ENCODE measurements at places on chromosomes 6 and 20. TPM values are rescaled to one million over a fixed set of nuclear protein-coding genes. Genes with fewer than 3 reads are reported as not detected.

GRCh38 chr20:54668271-54669039, 193.1 kb downstream of the DOK5 start:
- peak; percentile 45 for DNase-seq

GRCh38 chr6:52416629-52417151, 3.5 kb upstream of the EFHC1 start:
- DNase-seq: peak; percentile 88

DNA sequence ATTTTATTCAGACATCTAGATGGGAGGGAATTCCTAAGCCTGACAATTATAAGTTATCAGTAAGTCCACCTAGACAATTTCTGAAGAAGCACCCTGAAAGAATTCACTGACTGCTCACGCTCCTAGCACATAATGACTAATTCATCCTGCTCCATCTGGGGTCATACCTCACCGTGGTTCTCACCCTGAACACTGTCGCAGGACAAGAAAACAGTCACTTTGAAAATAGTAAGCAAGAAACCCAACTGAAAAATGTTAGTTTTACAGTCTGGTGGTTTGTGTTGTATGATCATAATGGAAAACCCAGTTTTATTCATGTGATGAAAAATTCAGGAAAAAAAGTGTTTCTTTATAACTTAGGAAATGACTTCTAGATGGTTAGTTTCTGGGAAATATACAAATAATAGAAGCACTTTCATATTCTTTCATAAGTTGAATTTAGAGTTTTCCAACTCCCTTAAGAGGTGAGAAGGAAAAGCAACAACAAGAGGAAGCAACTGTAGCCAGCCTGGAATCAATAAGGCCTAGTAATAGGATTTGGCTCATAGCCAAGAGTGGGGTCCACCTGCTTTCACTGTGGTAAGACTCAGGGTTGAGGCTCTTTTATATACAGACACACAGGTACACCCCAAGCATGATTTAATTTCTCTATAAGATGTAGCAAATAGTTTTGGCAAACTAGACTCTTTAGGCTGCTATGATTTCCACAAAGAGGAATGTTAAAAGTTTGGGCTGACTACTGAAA, 94.1 kb downstream of the HIVEP2 start:
- no peak for DNase-seq

DNA sequence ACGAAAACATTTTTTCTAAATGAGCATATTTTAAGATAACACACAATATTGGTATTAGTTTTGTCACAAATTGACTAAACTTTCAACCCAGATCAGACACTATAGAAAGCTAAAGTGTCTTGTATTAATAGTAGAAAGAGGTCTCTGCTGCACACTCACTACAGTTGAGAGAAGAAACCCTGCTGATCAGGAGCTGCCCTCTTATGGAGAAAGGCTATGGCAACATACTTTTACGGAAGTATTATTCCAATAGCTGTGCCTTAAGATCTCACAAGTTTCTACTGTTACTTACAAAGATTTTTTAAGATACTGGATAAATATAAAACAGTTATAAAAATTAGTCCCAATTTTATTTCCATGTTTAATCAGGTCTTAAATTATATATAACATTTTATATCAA, 155.7 kb downstream of the RIMS1 start:
- peak; percentile 9 for DNase-seq

- no peak for DNase-seq
Measured at GRCh38 chr6:18312368-18312767, 48.0 kb upstream of the DEK start.

DNA sequence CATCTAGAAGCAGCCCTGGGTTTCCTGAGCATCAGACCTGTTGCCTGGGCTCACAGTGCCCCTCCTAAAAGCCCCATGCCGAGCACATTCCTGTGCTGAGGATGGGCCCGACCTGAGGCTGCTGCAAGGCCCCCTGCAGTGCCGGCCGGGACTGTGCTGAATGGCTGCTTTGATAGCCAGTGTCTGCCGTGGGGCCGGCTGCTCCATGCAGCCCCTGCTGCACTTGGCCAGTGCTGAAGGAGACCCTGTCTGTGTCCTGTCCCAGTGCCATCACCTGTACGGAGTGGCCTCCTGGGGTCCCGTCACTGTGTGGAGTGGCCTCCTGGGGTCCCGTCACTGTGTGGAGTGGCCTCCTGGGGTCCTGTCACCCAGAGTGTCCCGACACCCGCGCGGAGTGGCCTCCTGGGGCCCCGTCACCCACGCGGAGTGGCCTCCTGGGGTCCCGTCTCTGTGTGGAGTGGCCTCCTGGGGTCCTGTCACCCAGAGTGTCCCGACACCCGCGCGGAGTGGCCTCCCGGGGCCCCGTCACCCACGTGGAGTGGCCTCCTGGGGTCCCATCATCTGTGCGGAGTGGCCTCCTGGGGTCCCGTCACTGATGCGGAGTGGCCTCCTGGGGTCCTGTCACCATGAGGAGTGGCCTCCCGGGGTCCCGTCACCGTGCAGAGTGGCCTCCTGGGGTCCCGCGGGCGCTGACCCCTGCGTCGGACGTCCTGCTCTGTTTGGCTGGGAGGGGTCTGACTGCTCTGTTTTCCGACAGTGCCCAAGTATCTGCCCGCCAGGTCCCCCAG, 7.0 kb downstream of the COL9A3 start:
- no peak for DNase-seq

GRCh38 chr6:38935051-38935450, 113.5 kb upstream of the GLP1R start:
- DNase-seq: peak; percentile 46

- DNase-seq: no peak
Measured at GRCh38 chr20:7971536-7972280, 31.4 kb upstream of the HAO1 start.

DNA sequence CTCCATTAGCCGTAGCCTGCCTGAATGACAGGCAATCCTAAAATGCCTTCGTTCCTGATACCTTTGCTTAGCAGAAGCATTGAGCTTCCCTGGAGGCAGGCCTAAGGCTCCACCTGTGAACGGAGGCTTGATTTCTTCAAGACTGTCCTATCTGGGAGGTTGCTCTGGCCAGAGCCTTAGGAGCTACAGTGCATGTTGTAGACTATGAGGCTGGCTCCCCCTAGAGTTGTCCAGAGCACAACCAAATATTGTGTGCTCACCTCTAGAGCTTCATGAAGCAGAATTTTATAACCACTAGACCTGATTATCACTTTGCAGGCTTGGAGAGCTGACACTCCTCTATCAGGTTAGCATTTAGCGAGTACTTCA, 217.8 kb downstream of the MAFB start:
- peak; percentile 51 for DNase-seq

GRCh38 chr20:39210341-39211036, 248.3 kb downstream of the DHX35 start:
- peak; percentile 26 for DNase-seq

DNA sequence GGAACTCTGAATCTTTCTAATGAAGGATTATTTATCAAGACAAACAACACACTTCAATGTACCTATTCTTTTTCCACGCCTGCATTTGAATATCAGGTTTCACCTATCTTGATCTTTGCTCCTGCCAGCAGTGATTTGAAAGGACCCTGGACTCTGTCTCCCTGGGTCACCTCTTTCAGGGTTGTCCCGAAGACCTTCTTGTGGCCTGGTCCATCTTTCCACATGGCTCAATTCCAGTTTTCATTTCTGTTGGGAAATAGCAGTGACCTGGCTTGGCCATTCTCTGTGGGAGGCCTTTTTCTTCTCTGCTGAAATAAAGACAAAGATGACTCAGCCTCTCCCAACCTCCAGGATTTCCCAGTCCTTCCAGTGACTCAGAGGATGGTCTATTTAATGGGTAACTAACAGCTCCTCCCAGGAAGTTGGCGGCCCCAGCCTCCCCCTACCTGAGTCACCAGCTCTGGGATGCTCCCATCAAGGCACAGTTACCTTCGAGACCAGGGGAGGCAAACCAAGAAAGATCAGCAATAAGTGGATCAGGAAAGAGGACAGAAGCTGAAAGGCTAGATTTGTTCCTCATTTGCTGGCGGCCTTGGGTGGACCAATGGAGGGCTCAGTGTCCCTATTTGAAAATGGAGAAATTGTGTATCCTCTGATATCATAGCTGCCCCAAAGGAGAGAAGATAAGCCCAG, 120.2 kb upstream of the RNF24 start:
- DNase-seq: no peak

Gene LAMA4
- 247 TPM for total RNA-seq

Gene ARG1
- total RNA-seq: 0.92 TPM

Gene OPN5
- not detected for total RNA-seq

Gene SLPI
- 181 TPM for total RNA-seq

Gene ALDH5A1
- total RNA-seq: 15.9 TPM

Gene HLA-DOA
- 1.6 TPM for total RNA-seq
